ENCODE measurements at places on chromosomes 7 and 10. TPM values are rescaled to one million over a fixed set of nuclear protein-coding genes. Genes with fewer than 3 reads are reported as not detected.

GRCh38 chr7:44761207-44762161 is 12.8 kb downstream of the ZMIZ2 start:
- DNase-seq: no peak

DNA sequence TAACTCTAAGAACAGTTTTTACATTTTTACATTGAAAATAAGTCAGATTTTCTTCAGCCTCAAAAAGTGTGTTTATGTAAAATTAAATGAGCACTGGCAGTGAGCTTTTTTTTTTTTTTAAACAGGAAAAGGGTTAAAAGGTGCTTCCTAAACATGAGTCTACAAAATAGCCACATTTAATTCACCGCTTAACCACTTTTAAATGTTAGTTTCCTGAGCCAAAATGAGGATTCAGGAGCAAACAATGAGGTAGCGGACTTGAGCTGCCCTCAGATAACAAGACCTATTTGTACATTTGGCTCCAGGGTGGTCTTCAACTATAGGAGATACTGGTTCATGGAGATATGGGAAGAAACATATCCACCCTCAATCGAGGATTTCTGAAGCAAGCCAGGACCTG is 22.8 kb downstream of the AKR1C3 start:
- no peak for DNase-seq

DNA sequence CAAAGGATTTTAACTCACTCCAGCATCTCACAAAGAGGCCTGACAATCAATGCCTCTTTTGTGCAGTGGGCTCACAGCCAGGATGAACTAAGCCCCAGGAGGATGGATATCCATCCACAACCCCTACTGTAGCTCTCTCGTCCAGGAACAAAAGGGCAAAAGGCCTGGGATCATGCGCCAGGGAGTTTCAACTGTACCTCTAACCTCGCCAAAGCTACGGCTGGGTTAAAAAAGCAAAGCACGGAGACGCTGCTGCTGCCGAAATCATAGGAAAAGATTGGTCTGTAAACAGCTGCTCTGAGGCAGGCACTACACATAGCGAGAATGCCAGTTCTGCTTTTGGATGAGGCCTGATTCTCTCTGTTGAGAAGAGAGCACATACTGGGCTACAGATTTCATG is 32.1 kb downstream of the VSTM4 start:
- DNase-seq: no peak

- no peak for DNase-seq
These were observed 162.7 kb downstream of the PFKFB3 start for GRCh38 chr10:6365384-6365783.

GRCh38 chr7:48101352-48101751 is 12.3 kb downstream of the UPP1 start:
- no peak for DNase-seq

DNA sequence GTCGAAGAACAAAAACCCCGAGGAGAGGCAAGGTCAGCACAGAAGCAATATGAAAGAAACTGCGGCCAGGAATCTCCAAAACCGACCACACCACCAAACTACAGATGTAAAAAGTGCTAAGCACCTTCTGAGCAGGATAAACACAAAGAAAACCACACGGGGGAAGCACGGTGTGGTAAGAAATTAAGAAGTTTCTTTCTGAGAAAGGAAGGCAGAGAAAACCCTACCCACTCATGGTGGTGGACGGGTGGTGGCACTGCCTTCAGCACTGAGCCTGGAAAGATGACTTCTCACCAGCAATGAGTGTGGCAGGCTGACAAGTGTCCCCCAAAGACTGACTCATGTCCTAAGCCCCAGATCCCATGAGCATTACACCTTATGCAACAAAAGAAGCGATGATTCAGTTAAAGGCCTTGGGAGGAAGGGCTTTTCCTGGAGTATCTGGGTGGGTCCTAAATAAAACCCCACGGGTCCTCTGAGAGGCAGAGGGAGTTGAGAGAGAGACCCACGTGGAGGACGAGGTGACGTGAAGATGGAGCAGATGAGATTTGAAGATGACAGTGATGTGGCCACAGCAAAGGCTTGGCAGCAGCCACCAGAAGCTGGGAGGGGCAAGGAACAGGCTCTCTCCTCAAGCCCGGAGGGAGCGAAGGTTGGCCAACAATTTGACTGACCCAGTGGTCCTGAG is 124.9 kb downstream of the DLG5 start:
- DNase-seq: peak; percentile 85

DNA sequence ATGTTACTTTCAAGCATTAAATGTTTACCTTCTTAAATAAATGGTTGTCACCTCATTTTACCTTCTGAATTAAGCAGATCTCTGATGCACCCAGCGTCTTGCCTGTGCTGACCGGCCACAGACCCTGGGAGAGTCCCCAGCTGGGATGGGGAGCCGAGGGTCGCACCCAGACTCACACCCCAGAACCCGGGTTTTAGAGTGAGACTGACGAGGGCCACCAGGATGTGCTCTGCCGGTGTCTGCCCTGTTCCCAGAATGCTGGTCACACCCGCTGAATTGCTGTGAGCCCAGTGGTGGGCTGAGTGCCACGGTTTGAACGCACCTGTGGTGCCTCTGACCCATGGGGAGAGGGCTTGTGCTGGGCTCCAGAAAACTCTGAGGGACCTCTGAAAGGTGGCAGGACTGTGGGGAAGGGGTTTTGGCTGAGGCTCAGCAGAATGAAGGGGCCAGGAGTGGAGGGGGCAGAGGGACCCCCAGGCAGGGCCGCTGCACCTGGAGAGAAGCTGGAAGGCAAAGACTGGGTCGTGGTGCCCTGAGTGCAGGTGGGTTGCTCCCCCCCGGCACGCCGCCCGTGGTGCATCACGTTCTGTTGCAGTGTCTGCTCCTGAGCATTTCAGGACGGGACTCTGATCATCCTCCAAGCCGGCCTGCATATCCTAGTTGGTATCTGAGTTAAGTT is 39.2 kb downstream of the INPP5A start:
- no peak for DNase-seq

DNA sequence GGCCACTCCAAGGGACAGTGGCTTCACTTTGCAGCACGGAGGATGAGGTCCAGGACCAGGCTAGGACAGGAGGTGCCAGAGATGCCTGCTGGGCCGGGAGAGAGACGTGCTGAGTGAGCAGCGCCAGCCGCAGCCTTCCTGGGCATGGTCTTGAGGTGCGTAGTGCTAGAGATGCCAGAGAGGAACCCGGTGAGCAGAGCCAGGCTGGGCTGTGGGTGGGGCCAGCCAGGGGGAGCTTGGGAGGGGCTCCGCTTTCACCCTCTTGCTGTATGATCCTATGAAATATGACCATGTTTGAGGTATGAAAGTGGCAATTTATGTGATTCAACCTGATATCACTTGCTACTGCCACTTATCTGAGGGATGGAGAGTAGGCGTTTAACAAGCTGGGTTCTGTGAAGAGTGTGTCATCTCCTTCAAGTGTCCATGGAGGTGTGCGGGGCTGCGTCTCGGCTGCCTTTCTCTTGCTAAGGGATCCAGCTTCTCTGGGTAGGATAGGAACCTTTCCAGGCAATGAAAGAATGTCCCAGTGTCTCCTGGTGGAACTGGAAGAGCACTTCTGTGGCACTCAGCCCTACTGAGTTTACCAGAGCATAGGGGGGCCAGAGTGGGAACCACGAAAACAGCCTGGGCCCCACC is 518.4 kb upstream of the FOXK1 start:
- no peak for DNase-seq

GRCh38 chr10:8767591-8767990 is 713.1 kb downstream of the GATA3 start:
- DNase-seq: no peak

Gene TUBAL3
- 0.26 TPM for total RNA-seq

Gene PTF1A
- total RNA-seq: not detected

Gene GIMAP2
- total RNA-seq: 0.13 TPM

Gene PVRIG
- total RNA-seq: not detected

Gene SNCG
- total RNA-seq: 25.5 TPM

All from bronchial epithelial cell (primary cell).